Skeletal muscle tissue (tissue), 5 donors: ENCODE measurements at places on chromosomes 4 and X. TPM values are rescaled to one million over a fixed set of nuclear protein-coding genes. Genes with fewer than 3 reads are reported as not detected.

IBSP gene
- total RNA-seq = not detected

CXCL5 gene
- total RNA-seq = under 0.01 TPM

KLHL13 gene
- total RNA-seq = 80.9 TPM

HEPH gene
- total RNA-seq = 8.4 TPM

ADAM29 gene
- not detected for total RNA-seq

SLITRK4 gene
- total RNA-seq = 2.1 TPM

ZNF41 gene
- total RNA-seq = 6.3 TPM

SLC26A1 gene
- not detected for total RNA-seq

INTU gene
- 9.9 TPM for total RNA-seq

GPR78 gene
- total RNA-seq = 0.52 TPM

JCHAIN gene
- total RNA-seq = 2.1 TPM
